ENCODE measurements at places on chromosomes 1 and 21.
A peak's percentile ranks its signal among the peaks of the same experiment; 100 is the strongest.

DNA sequence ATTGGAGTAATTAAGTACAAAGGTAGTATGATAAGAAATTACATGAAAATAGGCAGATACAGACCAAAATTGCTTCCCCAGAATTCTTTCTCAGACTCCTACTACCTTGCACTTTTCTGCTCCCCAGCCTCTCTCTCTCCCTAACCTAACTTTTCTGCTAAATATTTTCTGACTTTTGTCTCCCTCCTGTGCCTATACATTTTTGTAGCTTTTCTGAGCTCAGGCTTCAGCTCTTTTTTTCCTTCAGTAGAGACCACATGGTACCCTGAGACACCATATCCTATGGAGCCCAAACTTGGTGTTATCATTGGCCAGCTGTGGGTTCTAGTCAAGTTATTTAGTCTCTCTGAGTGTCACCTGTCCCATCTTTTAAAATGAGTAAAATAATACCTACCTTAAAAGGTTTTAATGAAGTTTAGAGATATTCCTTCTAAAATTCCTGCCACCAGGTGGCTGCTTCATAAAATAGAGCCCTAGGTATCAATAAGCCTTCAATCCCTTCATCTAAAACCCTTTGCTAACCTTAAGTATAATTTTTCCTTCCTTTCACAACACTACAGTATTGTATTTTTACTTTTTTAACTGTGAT lies 237.6 kb upstream of the DUSP10 start:
- DNase-seq, result peak; percentile 3

GRCh38 chr21:43867948-43868347 lies 2.9 kb downstream of the AGPAT3 start:
- DNase-seq, result no peak

DNA sequence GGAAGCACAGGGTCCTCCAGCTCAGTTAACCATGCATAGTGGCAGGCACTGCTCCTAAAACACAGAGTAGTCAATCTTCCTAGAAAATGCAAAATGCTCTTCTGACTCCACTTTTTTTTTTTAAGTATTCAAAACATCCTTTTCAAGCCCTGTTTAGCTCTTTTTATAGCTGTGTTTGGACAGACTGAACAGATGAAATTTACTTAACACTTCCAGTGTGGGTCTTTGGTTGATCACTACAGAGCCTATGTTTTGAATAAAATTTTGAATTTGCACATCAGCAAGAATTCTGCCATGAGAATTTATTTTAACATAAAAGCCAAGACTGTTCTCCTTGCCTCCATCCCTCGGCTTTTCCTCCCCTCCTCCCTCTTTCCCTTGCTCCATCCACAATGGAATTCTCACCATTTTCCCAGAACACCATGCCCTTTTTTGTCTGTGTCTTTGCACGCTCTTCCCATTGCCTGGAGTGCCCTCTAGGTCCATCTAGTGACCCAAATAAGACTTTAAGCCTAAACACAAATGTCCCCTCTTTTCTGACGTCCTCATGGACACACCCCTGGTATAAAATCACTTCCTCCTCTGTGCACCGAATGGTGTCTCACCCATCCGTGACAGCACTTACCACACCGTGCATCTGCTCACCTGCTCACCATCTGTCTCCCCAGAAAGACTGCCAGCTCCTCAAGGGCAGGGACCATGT lies 24.0 kb upstream of the CPT2 start:
- DNase-seq, result peak; percentile 11

DNA sequence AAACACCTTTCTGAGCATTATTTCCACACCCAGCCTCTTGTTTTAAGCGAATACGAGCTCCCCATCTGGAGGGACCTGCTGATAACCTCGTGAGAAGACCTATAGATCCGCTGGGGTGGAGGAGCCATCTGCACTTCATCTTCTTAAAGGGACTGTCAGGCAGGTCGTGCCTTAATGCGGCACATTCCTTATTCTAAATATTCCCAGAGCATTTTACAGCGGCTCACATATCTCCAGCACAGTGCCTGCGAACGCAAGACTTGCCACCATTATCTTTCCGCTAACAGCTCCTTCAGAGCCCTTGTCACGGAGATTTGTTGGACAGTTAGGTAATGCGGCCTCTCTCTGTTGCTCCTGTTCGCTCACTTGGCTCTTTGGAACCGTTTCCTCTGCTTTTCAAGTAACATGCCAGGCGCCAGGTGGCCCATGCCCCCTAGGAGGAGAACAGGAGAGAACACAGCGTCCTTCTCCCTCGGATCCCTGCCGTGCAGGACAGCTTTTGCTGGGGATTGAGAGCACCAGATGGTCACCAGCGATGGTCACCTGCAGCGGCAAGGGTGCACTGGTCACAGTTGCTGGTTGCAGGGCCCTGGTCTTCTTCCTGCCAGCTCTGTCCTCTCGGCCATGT lies 162.4 kb downstream of the PGBD5 start:
- no peak for DNase-seq

GRCh38 chr1:36706416-36706815 lies 223.7 kb upstream of the CSF3R start:
- no peak for DNase-seq

DNA sequence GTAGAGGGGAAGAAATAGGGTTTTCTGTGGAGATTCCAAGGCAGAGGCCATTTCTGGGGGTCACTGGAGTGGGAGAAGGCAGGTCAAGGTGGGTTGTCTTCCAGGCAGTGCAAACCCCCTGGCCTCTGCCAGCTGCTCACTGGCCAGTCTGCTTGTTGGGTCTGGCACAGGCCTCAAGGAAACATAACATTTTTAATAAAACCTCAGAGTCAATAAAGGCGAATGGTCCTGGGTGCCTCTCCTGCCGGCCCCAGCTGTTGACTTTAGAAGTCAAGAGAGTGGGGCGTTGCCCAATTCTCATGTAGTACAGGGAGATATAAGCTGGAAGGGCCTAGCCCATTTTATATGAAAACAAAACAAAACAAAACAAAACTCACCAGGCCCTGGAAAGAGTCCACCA lies 36.6 kb downstream of the RUNX3 start:
- DNase-seq, result no peak

DNA sequence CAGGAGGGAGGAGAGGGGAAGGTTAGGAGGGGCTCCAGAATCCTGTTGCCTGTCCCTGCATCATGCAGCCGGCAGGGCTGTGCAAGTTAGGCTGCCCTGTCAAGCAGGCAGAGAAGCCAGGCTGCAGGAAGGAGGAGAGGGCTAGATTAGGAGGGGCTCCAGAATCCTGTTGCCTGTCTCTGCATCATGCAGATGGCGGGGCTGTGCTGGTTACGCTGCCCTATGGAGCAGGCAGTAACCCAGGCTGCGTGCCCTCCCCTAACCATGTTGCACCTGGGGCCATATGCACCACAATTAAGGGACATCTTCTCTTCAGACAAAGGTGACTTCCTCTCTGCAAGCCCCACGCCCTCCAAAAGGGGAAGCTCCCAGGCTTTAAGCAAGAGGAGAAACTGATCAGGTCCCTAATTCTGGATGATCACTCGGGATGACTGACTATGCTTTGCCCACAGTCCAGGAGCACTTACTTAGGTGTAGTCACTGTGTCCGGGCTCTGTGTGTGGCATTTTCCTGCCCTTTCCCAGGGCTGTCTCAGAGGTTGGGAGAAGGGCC lies 457.4 kb downstream of the SETD4 start:
- DNase-seq, result no peak

- DNase-seq, result no peak
Measured at GRCh38 chr1:10759413-10760200, 36.8 kb downstream of the CASZ1 start.

- DNase-seq, result no peak
Measured at GRCh38 chr21:29808153-29808552, 131.6 kb downstream of the GRIK1 start.

GRCh38 chr1:192626366-192627179 lies 9.4 kb upstream of the RGS13 start:
- DNase-seq, result no peak

- no peak for DNase-seq
Measured at GRCh38 chr1:35924838-35925237, 6.1 kb upstream of the AGO3 start.

DNA sequence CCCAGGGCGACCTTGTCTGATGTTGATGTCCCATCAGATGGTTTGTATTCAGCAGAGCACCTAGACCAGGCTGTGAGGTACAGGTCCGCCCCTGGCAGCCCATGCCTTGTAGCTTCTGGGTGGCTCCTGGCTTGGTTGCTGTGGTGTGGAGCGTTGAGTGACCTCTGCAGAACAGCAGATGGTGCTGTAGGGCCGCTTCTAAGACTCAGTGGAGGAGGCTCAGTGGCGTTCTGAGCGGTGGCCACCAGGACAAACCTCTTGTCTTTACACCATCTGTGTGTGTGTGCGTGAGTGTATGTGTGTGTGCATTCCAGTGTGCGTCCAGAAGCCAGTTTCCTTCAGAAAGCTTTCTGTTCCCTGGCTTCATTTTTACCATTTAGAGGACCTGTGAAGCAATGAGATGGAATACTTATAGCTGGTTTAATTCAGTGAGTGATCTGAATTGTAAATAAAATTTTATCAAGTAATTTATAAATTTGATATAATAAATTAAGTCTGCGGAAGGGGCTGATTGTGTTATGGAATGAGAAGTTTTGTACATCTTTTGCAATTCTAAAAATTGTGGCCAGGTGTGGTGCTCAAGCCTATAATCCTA lies 66.1 kb downstream of the ADARB1 start:
- DNase-seq, result peak; percentile 76

DNA sequence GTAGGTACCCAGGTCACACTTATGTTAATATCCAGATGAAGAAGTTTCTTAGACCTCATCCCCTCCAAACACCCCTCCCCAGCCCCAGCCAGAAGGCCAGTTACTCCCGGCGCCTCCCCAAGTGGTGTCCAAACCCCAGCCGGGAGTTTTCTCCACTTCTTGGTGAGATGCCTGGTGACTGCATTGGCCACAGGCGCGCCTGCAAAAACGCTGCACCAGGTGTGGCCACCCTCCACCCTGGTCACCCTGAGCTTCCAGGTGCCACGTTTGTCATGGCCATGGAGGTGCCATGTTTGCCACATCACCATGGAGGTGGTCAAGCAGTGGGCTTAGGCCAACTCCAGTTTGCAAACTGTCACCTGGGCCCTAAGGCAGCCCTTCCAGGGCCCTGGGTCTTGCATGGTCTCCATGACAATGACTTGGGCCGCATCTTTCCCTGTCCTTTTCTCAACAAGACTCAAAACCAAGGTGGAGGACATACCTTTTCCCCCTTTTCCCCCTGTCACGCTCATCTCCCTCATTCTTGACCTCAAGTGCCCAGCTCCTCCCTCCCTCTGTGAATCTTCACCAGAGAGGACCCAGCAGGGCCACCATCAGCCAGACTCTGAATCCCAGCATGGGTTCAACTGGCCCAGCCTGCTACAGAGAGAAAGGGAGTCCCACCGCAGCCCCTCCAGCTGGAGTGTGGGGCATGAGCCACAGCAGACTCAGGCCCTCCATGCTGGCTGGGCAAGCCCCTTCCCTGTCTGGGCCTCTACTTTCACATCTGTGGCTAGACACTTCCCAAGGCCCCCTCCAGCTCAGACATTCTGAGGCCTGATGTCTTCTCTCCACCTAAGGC lies 125.9 kb upstream of the ZBTB40 start:
- no peak for DNase-seq

DNA sequence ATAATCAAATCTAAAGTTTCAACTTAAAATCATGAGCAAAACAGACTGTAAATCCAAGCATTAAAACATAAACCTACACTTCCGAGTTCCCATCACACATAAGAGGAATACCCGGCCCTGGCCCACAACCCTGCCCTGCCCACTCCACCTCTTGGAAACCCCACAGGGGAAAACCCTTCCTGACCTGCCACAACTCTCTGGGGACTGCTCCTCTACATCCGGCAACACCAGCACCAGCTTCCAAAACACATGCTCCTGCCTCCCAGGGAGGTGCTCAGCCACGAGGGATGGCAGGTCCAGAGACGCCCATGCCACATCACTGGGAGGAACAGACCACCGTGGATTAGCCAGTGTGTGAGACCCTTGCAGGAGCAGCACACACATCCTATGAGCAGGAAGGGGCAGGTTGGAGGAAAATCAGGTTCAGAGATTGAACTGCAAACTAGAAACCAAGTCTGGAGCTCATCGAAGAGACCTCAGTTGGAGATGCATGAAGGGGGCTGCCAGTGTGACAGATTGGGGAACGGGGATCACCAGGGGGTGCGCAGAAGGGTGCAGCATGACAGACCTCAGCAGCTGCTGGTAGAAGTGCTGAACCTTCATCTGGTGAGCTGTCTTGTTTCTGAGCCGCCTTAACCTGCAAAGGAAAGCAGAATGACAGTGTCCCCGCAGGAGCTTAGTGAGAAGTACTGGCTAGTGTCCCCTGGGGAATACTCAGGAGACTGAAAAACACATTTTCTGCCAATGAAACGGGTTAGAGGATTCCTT lies 25.8 kb upstream of the LSS start:
- DNase-seq, result no peak

DNA sequence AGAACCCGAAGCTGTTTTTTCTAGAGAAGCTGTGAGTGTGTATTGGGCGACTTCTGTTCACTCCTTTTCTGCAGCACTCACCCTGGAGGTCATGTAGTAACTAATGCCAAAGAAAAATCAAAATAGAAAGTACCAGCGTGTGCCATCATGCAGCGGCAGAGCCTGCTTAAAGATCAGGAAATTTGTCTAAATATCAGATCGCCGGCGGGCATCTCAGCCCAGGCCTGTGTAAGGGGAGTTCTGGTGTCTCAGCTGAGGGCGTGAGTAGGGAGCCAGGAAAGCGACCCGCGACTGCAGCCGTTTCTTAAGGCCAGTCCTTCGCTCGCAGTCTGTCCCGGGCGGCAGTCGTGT lies 768 bp downstream of the EDARADD start:
- DNase-seq, result no peak

DNA sequence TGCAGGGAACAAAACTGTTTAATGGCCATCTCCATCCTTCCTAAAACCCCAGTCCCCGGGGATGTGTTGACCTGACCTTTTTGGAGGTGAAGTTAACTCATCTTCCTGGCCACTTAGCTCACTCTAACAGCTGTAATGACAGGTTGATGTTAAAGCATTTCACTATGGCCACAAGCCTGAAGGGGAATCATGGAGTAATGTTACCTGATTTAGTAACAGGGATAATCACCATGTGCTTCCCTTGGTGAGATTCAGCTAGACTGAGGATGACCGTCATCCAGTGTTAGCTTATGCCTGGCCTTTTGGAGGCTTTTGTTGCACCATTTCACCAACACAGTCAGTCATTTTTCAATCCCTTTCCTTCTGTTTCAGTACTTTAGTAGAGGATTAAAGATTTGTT lies 64.3 kb upstream of the RAVER2 start:
- DNase-seq, result no peak

DNA sequence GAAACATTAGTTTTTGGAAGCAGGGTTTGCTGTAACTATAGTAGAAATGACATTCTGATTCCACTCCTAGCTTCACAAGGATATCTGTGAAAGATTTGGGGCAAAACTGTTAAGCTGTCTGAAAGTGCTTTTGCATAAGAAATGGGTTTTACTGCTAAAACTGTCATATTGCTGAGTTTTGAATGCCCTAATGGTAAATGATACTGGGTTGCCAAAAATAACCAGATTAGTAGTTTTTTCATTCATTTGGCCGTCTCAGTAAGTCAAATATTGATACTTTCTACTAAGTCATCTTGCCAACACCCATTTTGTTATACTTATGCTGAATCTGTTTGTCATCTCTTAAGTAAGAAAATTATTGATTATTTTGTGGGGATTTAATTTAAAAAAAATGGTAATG lies 399 bp upstream of the PTPRC start:
- DNase-seq, result no peak

All from CD4-positive, alpha-beta T cell treated with Interleukin-21 for 1 hour (primary cell).